SIG-M5 (cell line): ENCODE measurements at places on chromosomes 2 and 18.

DNA sequence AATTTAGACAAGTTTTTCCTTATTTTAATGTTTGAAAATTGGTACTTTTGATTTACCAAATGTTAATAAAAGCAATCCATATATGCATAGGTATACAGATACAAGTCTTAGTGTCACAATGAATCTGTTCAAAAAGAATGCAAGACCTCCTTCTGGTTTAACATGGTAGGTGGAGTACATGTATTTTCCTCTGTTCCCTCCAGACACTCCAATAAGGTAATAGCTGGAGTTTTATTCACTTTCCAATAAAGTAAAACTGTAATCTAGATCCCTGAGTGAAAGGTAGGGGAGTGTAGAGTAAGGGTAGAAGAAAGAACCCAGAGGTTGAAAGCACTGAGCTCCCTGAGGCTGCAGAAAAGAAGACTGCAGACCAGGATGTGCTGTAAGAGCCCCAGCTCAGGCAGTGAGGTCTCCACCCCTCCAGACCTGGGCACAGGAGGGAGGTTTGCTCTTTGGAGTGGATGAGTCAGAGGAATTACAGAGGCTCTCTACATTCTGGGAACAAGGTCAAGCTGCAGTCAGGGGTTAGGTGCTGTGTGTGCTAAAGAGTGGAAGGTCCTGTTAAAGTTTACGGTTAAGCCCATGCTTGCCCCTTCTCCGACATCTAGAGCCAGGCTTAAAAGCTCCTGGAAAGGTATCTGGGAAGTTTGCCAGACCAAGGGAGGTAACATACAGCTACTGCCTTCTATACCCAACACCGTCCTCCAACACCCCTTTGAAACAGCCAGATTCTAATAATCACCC is 27.6 kb upstream of the STAT1 start:
- no peak for DNase-seq

- DNase-seq, result no peak
Measured at GRCh38 chr2:203997980-203998809, 61.6 kb downstream of the ICOS start.

DNA sequence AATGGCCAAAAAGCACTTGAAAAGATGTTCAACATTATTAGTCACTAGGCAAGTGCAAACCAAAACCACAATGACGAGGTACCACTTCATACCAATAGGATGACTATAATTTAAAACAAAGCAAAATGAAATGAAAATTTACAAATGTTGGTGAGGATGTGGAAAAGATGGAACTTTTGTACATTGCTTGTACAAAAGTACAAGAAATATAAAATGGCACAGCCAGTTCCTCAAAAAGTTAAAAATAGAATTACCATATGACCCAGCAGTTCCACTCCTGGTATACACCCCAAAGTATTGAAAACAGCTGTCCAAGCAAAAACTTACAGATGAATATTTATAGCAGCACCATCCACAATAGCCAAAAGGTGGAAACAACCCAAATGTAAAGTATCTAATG is 107.8 kb upstream of the XPO1 start:
- no peak for DNase-seq

DNA sequence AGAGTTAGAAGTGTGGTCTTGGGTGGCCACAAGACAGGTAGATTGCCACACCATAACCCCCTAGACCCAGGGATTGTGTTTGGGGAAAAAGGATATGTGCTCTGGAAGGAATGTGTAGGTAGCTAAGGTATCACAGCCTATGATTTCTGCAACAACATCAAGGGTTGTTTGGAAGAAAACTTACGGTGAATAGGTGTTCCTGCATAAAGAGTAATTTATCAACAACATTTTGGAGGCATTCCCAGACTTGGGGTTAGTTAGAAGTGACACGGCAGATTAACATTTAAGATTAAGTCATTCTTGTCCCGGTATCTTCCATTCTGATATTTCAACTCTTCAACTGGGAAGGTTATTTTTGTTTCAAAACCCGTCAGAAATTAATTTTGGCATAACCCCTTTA is 65.5 kb downstream of the SPP2 start:
- DNase-seq, result no peak

DNA sequence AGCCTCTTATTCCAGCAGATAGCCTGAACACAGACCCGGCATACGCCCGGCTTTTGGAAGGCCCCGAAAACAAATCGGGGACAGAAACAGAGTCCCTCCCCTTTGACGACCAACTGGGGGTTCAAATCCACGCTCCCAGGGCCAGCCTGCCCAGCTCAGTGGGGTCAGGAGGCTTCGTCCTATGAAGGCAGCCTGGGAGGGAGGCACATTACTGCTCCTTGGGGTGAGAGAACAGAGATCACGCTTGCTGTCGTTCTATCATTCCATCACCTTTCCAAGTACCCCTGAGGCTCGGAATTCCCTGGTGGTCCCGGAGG is 208.8 kb upstream of the SALL3 start:
- DNase-seq, result no peak
